Activated CD4-positive, alpha-beta T cell treated with anti-CD3 and anti-CD28 coated beads for 24 hours (primary cell): ENCODE measurements at places on chromosomes 12 and 14.

GRCh38 chr12:106205208-106206069, 42.4 kb downstream of the CKAP4 start:
- DNase-seq, result no peak

DNA sequence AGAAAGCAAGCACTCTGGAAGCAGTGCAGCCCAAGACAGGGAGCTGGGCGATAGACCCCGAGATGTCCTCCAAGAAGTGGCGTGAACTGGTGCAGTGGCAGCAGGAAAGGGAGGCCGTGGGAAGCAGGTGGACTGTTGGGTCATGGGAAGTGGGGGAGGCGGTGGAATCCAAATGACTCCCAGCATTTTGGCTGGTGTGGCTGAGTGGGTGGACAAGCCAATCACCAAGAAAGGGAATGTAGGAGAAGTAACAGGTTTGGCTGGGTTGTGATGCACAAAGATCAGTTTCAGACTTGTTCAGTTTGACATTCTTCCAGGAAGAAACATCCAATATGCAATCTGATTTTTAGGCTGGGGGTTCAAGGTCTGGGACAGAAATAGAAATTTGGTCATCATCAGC, 46.0 kb upstream of the KTN1 start:
- DNase-seq, result no peak

- no peak for DNase-seq
Measured at GRCh38 chr12:50637870-50638481, 125.9 kb upstream of the ATF1 start.

DNA sequence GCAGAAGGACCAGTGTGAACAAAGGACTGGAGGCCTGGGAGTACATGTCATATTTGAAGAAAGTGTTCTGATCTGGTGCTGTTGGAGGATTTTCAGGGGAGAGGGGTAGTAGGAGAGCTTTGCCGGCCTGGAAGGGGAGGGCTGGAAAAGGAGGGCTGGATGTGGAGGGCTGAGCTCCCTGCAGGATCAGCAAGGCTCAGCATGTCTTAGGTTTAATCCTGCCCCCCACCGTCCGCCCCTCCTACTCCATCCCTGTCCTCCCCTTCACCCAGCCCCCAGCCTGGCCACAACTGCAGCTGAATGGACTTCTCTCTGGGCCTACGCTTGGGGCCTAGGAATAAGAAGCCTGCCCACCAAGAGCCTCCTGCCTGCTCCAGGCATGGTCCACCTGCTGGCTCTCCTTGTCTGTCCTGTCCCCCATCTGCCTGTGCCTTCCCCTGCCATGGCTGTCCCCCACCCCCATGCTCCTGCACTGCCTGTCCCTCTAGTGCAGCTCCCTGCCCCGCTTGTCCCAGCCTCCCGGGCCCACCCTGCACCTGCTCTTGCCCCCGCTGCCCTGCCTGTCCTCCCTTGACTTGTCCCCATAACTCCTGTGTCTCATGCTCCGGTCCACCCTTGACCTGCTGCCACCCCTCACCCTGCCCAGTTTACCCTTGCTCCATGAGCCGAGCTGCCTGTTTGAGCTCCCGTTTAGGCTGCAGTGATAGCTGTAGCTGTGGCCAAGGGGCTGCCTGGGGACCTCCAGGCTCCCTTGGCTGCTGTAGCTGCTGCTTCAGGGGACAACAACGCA, 9.8 kb upstream of the RARG start:
- DNase-seq, result no peak

- no peak for DNase-seq
Measured at GRCh38 chr14:39474416-39474911, 42.2 kb upstream of the FBXO33 start.

DNA sequence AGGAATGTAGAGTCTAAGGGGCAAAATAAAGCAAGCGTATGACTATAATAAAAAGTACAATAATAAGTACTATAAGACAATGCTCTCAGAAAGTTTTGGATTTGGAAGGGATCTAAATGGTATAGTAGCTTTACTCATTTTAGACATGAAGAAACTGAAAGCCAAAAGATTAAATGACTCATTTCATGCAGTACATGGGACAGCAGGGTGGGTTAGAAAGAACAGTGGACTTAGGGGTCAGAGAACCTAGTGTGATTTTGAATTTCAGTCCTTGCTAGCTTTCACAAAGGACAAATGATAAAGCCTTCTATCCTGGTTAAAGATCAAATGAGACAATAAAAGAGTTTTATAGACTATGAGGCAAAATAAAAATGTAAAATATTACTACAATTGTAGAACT, 6.8 kb upstream of the LEMD3 start:
- no peak for DNase-seq

- no peak for DNase-seq
Measured at GRCh38 chr14:69573831-69574262, 824 bp downstream of the CCDC177 start.

- DNase-seq, result no peak
Measured at GRCh38 chr14:53501361-53502211, 348.5 kb upstream of the DDHD1 start.

DNA sequence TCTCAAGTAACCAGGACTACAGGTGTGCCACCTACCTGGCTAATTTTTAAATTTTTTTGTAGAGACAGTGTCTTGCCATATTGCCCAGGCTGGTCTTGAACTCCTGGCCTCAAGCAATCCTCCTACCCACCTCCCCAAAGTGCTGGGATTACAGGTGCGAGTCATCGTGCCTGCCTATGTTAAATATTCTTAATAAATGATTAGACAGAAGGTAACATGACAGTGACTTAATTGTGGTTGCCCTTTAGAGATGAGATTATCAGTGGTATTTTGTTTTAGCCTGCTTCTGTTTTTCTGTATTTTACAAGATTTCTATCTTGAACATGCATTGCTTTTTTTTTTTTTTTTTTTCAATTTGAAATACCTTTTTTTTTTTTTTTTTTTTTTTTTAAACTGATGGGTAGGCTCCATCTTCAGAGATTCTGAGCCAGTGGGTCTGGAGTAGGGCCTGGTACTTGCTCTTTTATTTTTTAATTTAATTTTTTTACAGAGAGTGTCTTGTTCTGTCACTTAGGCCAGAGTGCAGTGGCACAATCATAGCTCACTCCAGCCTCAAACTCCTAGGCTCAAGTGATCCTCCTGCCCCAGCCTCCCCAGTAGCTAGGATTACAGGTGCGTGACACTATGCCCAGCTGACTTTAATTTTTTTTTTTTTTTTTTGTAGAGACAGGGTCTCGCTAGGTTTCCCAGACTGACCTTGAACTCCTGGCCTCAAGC, 88.4 kb downstream of the BORCS5 start:
- DNase-seq, result no peak

DNA sequence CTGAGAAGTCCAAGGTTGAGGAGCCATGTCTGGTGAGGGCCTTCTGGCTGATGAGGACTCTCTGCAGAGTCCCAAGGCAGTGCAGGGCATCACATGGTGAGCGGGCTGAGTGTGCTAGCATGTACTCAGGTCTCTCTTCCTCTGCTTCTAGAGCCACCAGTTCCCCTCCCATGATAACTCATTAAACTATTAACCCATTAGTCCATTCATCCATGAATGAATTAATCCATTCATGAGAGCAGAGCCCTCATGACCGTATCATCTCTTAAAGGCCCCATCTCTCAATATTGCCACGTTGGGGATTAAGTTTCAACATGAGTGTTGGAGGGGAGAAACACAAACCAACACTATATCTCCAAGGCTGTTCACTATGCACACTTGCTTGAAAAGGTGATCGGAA, 83.7 kb downstream of the TMEM30B start:
- DNase-seq, result no peak
